GM12892 (cell line): ENCODE measurements at places on chromosomes 12 and 14.
A peak's percentile ranks its signal among the peaks of the same experiment; 100 is the strongest.

- no peak for DNase-seq
Observed at GRCh38 chr12:103774977-103775560, 66.0 kb downstream of the NT5DC3 start.

GRCh38 chr14:55508676-55509075, 68.3 kb upstream of the TBPL2 start:
- DNase-seq, result no peak

GRCh38 chr14:95683793-95684192, 2.4 kb upstream of the TCL1B start:
- DNase-seq, result peak; percentile 58

DNA sequence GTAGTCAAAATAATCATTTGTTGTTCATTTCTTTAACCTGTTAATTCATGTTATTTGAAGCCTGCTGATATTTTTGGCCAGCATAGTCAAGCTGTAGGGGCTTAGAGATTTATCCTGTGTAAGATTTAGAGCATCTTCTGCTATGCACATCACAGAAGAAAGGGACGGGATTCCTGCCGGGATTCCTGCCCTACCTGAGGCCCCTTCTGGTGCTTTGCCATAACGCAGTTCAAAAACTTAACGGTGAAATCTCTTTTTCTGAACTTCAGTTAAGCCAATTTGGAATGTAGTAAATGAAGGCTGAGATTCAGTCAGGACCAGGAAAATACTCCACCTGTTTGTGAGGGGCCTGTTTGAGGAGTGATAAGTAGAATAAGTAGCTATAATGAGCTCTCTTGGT, 50.7 kb upstream of the TMEM260 start:
- no peak for DNase-seq

DNA sequence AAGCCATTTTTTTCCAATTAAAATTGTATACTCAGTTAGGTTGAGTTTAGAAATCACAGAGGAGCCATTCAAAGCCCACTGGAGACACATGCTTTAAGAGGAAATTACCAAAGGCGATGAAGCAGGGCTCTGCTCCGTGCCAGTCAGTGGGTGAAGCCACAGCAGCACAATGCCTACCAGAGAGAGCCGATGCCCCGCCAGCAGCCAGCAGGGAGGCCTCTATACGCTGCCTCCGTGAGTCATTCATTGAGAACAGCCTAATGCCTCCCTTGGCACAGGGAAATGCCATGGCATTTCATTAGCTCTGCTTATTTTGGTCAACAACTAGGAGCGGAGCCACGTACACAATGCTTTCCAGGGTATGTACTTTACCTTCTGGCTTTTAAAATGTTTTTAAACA, 197.8 kb upstream of the FRMD6 start:
- no peak for DNase-seq

DNA sequence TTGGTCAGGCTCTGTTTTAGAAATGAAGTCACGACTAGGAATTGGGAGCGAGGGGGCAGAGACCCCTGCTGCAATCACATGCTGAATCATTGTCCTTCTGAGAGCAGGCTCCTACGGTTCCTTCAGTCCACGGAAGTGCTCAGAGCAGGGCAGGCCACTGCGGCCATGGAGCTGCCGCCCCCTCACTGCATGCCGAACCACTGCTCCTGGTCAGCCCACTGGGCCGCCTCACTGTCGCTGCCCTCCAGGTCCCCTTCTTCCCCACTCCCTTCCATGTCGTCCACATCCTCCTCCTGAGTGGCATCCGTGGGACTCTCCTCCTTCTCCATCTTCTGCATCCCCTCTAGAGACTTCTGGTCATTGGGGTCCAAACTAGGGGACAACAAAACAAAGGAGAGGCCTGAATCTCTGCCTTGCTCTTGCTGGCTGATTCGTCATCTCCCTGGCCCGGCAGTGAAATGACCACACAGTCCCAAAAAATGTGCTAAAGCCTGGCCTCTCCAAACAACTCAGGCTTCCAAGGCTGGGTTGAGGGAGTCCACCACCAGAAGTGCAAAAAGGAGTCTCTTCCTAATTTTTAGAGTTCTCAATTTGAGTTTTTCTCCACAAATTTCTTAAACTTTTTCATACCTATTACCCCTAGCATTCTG, 29.4 kb downstream of the ANAPC7 start:
- DNase-seq, result no peak

- DNase-seq, result no peak
Observed at GRCh38 chr12:127803545-127803944, 463.4 kb upstream of the TMEM132C start.

- DNase-seq, result no peak
Observed at GRCh38 chr12:34204830-34205285, 182.6 kb downstream of the ALG10 start.

DNA sequence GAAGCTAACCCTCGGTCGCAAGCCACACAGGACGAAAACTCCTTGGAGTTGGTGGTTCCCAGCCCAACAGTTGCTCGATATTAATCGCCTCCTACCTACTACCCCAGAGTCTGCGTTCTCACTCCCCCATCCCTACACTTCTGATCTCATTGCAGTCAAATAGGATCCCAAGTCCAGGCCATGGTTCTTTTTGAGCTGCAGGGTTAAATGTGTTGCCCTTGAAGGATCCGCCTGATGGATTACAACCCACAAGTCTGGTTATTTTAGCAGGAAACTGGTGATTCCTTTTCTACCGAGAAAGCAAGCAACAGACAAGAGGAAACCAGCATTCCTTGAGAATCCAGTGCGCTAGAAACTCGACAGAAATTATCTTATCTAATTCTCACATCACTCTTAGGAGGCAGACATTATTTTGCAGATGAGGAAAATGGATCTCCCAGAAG, 785 bp upstream of the NIN start:
- no peak for DNase-seq

DNA sequence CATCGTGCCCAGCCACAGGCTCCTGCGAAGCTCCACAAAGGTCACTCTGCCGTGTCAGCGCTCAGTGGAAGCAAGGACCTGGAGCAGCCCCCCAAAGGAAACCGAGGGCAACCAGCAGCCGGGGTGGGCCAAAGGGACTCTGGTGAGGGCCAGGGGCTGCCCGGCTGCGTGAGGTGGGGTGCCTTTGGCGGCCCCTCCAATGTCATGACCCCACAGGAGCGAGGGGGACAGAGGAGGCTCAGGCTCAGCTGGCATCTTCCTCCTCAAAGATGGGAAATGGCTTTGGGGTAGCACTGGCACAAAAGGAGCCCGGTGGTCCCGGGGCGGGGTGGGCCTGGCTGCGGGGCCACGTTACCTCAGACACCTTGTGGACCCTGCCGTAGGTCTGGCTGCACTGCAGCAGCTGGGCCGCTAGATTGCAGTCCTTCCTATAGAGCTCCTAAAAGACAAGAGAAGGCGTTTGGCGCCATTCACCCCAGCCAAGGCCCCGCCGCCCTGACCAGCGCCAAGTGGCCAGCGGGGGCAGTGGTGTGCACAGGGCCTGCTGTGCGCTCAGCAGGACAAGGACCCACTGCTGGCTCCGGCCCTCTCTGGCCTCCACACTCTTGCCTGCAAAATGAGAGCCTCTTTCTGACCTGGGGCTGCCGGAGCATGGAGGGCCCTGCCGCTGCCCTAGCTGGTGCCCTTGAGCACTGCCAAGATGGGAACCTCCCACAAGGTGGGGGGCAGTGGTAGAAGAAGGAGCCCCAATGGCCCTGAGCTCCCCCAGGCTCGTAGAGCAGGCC, 46.9 kb downstream of the BEGAIN start:
- DNase-seq, result no peak

DNA sequence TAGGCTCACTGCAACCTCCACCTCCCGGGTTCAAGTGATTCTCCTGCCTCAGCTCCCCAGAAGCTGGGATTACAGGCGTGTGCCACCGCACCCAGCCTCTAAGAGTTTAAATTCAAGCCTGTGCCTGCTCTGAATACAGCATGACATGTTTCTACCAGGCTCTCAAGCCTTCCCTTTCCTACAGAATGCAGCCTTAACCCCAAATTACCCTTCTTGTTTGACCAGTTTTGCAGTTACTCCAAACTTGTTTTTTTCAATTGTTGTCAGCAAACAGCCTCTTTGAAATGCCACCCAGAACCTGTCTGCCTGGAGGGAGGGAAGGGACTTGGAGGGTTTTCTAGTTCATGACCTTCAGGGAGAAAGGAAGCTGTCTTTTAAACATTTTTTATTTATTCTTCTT, 15.4 kb downstream of the GLTP start:
- DNase-seq, result no peak

DNA sequence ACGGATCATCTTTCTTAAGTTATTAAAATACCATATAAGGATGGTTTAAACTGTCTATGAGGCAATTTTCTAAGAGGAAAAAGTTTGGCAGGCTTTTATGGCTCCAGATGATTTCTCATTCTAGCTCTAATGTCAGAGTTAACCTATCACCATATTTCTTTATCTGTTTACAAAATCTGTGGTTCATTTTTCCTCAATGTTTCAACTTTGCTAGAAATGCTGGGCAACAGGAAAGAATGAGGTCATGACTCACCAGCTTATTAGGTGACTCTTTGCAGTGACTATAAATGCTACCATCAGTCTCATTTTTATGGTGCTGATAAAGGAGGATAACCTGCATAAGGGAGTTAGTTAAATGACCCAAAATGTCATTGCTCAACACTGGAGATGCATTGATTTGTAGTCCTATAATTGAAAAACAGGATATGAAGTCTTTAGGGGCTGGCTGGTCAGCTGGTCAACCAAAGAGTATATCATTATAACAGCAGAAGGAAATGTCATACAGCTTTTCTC, 45.3 kb upstream of the RAP1B start:
- DNase-seq, result no peak

GRCh38 chr12:3076730-3077571, at the start of gene TSPAN9:
Gene TSPAN9 (plus strand): TSS chr12:3077379. CDS start chr12:3201194, 123,815 bp downstream.
- DNase-seq, result peak; percentile 70

- no peak for DNase-seq
Observed at GRCh38 chr14:95077345-95077744, 80.0 kb downstream of the DICER1 start.

DNA sequence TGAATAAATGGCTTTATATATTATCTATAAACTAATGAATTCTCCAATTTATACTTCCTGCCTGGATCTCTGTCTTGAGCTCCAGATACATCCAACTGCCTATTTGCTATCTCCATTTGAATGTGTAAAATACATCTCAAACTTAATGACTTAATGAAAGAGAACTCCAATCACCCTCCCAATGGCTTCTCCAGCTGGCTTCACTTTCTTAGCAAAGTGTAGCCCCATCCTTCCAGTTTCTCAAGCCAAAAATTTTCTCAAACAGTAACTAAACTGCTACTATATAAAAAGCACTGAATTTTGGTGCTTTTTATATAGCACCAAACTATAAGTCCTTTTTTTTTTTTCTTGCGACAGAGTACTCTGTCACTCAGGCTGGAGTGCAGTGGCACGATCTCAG, 2.6 kb downstream of the CRY1 start:
- no peak for DNase-seq

GRCh38 chr12:40829738-40830144, 137.5 kb downstream of the CNTN1 start:
- DNase-seq, result no peak

GRCh38 chr14:70064136-70064865, 124.5 kb downstream of the SLC8A3 start:
- DNase-seq, result no peak

DNA sequence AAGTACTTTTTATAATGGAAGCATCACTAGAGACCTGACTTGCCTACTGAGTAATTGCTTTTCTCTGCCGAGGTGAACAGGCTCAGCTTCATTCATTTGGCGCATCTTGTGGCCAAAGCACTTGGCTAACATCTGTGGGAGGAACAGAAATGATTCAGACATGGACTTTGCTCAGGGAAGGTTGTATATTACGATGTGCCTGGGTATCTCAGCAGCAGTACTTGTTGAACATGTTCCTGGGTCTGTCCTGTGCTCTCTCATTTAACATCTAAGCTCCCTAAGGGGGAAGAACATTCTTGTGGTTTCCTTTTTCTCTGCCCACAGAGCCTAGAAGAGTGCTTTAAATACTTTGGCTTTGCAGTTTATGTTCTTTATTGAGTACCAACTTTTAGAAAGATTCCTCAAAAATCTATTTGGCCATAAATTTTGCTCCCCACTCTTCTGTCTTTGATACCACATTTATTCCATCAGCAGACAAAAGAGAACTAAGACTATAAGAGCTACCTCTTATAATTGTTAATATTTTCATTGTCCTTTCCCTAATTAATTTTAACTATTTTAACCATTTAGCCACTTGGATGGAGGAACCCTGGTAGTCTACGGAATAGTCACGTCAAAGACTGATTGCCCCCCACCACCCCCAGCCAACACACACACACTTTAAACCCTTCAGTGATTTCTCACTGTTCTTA, 101.2 kb upstream of the EGLN3 start:
- no peak for DNase-seq

GRCh38 chr12:132257955-132258490, 71.4 kb downstream of the GALNT9 start:
- no peak for DNase-seq

GRCh38 chr14:78567343-78567742, 397.2 kb downstream of the NRXN3 start:
- no peak for DNase-seq

DNA sequence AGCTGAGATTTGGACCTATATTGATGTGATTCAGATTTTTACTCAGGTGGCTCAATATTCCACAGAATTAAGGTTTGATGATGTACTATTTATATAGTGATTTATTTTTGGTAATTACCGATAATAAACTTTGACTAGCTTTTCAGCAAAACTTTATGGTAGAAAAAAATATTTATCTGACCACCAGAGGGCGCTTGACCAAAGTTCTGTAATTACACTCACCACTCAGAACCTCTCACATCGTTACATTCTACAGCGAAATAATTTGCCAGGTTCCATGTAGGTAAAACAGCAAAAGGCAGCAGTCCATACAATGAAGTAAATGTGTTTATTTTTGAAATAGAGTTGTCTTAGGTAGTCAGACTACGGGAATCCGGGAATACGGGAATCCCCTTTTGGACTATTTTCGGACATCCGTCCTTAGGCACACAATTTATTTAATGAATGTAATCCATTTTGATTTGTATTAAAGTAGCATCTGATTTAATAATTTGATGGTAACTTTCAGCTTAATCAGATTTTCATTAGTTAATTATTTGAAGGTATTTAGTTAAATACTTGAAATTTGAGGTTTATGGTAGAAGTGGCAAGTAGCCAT, 143.0 kb upstream of the DDHD1 start:
- DNase-seq, result no peak

- no peak for DNase-seq
Observed at GRCh38 chr12:40959041-40959440, 229.1 kb upstream of the PDZRN4 start.

GRCh38 chr12:19003987-19004619, 125.4 kb upstream of the PLEKHA5 start:
- DNase-seq, result no peak

DNA sequence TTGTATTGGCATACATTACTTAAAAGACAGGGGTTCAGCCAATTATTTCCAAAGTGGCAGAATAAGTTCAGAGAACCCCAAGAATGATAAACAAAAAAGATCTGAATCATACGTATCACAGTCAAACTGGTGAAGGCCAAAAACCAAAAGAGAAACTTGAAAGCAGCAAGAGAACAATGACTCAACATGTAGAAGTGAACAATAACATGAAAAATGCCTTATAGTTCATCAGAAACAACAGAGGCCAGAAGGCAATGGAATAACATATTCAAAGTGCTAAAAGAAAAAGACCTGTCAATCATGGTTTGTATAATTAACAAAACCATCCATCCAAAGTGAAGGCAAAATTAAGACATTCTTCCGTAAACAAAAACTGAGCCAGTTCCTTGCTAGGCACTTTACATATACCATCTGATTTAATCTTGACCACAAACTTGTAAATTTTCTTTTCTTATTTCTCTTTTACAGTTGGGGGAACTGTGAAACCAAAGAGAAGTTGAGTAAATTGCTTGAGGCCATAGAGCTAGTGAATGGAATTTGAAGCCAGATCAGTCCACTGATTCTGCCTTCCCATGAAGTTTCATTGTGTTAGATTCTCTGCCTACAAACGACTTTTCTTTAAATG, 232.1 kb upstream of the SEL1L start:
- DNase-seq, result no peak

- DNase-seq, result no peak
Observed at GRCh38 chr12:112446008-112446725, 27.4 kb downstream of the PTPN11 start.
